ENCODE measurements at places on chromosomes 1 and 21. TPM values are rescaled to one million over a fixed set of nuclear protein-coding genes. Genes with fewer than 3 reads are reported as not detected.

DNA sequence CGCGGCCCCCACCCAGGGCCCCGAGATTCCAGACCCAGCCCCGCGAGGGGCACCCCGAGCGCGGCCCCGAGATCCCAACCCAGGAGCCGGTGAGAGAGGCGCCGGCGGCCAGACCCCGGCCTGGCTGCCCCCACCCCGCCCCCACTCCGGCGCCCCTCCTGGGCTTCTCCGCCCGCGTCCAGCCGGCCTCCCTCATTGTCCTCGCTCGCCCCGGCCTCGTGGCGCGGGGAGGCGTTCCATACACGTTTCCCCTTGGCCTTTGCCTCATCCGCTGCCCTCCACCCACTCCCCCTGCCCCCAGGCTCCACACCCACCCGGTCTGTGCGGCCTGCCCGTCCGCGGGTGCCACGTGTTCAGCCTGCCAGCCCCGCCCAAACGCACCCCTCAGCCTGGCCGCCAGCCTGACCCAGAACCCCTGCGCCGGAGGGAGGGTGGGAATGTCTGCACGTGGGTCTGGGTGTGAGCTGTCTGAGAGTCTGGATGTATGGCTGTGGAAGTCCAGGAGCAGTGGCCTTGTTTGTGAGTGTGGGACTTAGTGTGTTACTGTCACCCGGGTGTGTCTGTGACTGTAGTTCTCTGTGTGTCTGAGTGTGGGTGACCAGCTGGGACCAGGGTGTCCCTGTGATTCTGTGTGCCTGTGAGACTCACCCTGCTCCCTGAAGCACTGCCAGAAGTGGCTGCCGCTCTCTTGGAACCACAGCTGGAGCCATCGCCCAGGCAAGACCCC lies 681 bp downstream of the B4GALT2 start:
- DNase-seq = peak; percentile 70

- DNase-seq = peak; percentile 98
These were observed 68.4 kb downstream of the LUZP1 start for GRCh38 chr1:23100074-23100748.

LCE3E gene
- total RNA-seq = not detected

CAPZB gene
- total RNA-seq = 173 TPM

- DNase-seq = no peak
These were observed 239.2 kb downstream of the ATG4C start for GRCh38 chr1:63023171-63023570.

GRCh38 chr1:225866981-225867380 lies 15.2 kb downstream of the TMEM63A start:
- DNase-seq = no peak

All from fibroblast of villous mesenchyme (primary cell).